ENCODE measurements at places on chromosomes 3 and 15.

- no peak for DNase-seq
These were observed 35.9 kb downstream of the PRKCI start for GRCh38 chr3:170258105-170258487.

GRCh38 chr3:182948305-182948704, 32.0 kb downstream of the DCUN1D1 start:
- no peak for DNase-seq

- DNase-seq, result no peak
These were observed 984 bp downstream of the FGF7 start for GRCh38 chr15:49423901-49424550.

DNA sequence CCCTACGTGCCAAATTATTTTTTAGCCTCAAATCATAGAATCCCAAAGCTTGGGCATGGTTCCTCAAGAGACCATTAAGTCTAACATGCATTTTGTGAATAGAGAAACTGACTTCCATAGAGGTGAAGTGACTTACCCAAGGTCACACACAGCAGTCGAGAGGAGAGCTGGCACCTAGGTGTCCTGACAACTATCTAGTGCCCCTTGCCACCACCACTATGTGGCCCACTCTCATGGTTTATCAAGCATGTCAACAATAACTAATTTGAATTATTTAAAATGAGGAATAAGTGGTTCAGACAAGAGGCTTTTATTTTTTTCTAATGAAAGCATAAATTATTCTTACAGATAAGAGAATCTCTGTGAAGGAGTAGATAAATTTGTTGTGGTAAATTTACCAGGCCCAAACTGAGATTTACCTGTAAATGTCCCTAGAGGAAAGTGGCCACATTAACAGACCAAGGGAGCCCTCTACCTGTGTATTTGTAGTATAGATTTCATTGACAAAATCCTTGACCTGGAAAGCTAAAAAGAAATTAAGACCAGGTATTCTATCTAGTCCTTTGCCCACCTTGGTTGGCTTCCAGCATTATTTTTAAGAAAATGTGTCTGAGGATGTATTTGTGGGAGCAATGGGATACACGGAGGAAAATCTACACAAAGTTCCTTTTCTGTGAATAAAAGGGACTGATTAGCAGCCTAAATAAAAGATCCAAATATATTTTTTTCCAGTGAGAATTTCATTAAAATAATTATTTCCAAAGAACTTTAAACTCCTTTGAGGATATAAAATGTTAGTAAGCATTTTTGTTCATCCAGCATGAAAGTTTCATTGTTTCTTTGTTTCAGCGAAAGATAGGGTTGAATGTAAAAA, 49.1 kb downstream of the IQCH start:
- no peak for DNase-seq

DNA sequence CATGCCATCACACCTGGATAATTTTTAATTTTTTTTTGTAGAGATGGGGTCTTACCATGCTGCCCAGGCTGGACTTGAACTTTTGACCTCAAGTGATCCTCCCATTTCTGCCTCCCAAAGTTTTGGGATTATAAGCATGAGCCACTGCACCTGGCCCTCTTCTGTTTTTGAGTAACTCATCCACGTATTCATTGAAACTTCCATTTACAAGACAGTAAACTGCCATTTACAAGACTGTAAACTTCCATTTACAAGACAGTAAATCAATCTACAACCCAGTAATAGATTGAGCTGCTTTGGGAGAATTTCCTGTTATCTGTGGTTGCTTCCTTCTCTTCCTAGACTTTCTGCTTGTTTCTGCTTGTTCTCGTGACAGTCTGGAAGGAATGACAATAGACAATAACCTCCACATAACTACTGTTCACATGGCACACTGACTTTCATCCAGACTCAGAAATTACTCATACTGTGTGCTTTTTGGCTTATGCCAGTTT, 114.7 kb upstream of the CCNL1 start:
- DNase-seq, result no peak

GRCh38 chr15:100565591-100565990, 36.4 kb downstream of the LINS1 start:
- DNase-seq, result no peak

GRCh38 chr3:17038900-17039553, 154.3 kb downstream of the PLCL2 start:
- DNase-seq, result no peak

DNA sequence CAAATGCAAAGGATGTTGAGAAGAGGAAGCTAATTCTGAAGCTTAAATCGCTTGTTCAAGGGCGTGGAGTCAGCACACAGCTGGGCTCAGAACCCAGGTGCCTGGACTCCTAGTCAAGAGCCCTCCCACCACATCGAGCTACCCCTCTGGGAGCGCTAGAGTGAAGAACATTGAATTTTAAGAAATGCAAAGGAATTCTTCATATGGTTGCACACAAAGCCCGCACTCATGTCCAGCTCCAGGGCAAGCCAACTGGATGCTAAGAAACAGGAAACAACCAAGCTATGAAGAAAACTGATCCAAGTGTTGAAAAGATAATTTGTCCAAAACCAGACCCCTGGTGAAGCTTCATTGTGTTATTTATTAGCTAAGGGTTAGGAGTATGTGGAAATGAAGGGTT, 122.3 kb downstream of the ALDH1A2 start:
- DNase-seq, result no peak

GRCh38 chr3:195061756-195062655, 209.0 kb downstream of the XXYLT1 start:
- DNase-seq, result no peak

DNA sequence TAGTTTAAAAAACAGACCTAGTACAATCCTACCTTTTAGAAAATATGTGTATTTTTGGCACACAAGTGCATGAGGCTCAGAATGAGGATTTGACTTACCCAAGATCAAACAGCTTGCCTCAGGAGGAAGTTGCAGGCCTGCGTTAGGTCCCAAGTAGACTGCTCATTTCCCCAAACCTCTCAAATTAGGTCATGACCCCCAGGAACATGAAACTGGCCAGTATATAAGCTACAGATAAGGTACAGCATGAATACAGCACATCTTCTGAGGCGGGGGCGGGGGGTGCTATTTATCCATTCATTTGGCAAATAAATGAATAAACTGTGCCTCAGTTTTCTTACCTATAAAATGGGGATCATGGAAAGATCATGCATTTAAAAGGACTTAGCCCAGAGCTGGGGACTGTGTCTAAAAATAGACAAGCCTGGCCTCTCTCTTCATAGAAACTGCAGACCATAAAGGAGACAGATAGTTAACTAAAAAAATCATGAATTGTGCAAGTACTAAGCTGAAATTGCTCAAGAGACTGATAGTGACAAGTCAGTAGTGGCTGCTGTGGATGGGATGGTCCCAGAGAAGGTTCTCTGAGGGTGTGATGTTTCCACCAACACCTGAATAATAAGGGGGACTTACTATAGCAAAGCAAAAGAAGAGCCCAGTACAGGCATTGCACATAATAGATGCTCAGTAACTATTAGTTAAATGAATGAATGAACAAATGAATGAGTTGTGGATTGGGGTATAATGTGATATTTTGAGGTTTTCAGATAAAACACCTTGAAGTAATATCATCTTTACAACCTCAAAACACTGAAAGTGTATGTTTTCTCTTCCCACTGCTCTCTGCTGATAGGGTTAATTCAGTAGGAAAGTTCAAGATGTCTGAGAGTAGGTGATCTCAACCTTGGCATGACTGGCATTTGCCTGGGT, 258.5 kb upstream of the PROK2 start:
- DNase-seq, result no peak

DNA sequence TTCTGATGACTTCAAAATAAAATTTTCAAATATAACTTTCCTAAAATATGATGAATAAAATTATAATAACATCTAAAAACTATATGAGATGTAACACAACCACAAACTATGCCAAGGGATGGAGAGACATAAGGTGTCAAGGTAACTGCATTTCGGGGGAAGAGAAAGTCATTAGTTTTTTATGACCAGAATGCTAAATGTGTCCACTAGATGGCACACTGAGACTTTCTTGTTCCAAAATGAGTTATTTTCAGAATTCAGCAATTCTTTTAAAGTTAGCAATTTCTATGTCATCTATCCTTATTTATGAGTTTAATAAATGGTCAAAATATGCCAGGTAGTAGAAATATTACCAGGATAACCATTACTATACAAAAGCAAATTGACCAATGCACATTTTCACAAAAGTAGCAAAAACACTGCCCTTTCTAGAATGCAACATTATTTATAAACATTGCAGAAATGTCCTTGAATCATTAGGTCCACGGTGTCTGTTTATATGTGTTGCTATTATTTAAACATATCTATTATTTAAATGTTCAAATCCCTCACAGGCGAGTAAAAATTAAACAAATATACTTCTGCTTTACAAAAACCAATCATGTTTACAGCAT, 374.2 kb downstream of the PLCL2 start:
- no peak for DNase-seq

- no peak for DNase-seq
These were observed 826.1 kb downstream of the AGBL1 start for GRCh38 chr15:86905625-86906256.

DNA sequence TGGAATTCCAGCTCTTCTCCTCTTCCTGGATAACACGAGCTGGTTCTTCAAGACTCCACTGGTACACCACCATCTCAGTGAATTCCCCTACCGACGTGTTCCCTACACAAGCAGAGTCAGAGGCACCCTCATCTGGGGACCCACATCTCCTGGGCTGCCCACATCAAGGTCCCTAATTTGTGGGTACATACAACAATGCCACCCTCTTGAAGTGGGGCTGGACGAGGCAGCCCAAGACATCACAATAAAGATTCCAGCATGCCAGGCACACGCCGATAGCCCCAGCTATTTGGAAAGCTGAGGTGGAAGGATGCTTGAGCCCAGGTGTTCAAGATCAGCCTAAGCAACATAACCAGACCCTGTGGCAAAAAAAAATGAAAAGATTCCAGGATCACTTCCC, 221.2 kb upstream of the LINGO1 start:
- DNase-seq, result no peak

DNA sequence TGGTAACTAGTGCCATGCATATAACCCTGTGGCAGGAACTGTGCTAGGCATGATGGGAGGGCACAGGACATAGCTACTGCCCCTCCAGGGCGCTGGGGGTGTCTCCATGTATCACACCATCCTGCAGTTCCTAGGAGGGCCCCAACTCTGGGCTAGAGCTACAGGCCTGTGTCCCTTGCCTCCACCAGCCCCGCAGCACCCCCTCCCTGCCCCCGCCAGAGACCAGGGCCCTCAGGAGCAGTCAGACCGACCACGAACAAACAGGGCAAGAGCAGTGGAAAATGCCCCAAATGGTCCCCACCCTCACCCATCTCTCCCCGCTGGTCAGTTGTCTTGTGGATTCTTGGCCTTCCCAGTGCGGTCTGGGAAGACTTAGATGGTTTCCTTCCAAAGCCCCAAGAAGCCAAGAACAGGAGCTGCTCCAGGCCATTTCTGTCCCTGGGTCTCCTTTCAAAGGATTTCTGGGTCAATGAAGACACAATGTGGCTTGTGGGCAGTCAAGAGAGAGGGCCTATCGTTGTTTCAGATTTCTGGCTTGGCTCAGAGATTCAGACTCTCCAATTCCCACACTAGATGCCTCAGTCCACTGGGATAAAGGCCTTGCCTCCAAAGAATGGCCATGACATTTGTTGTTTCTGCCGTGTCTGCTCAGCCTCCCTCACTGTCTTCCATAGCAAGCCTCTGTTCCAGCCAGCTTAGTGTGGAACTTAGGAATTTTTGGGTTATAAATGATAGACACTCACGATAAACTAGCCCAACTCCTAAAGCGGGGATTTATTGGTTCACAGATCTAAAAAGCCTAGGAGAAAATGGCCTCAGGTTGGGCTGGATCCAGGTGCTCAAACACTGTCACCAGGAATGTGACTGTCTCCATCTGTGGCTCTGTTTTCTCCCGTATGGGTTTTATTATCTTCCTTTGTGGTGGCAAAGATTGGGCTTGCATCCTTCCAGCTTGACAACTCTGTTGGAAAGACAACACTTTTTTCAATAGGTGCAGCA, 80.6 kb downstream of the LSM3 start:
- DNase-seq, result no peak

GRCh38 chr15:96225642-96226259, 104.7 kb upstream of the NR2F2 start:
- DNase-seq, result no peak

GRCh38 chr15:50247819-50248655, 17.5 kb downstream of the HDC start:
- peak; percentile 28 for DNase-seq

- DNase-seq, result no peak
These were observed 37.2 kb upstream of the DENND4A start for GRCh38 chr15:65829130-65829764.

DNA sequence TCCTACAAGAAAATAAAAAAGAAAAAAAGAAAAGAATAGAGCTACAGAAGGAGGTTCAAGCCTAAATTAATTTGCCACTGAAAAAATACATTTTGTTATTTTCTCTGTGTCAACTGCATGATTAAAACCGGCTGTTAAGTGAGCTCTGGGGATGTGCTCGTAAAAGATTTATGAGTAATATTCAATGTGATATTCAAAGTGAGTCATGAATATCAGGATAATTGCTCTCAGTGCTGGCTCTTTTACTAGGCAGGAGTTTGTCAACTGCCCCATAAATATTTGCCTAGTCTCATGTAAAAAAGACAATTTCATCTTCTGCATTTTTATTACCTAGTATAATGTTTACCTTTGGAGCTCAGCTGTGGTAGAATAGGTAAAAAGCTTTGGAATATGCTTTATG, 78.9 kb downstream of the CDIN1 start:
- no peak for DNase-seq

DNA sequence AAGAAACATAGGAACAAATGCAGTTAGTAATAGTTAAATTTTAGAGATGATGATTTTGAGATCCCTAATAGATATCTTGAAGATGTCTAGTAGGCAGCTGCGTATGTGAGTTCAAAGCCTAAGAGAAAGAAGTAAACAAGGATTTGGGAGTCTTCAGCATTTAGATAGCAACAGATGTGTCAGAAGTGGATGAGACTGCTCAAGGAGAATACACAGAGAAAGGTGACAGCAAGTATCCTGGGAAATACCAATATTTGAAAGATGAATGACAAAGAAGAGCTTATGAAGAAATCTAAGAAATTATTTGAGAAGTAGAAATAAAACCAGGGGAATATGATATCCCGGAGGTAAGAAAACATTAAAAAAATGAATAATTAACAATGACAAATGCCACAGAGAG, 130.9 kb downstream of the PCCB start:
- DNase-seq, result no peak

- no peak for DNase-seq
These were observed 290.6 kb upstream of the GOLIM4 start for GRCh38 chr3:168386301-168386700.

GRCh38 chr15:66415360-66415759, 28.6 kb downstream of the MAP2K1 start:
- no peak for DNase-seq

GRCh38 chr3:62462104-62462762, 88.9 kb upstream of the FEZF2 start:
- DNase-seq, result no peak

DNA sequence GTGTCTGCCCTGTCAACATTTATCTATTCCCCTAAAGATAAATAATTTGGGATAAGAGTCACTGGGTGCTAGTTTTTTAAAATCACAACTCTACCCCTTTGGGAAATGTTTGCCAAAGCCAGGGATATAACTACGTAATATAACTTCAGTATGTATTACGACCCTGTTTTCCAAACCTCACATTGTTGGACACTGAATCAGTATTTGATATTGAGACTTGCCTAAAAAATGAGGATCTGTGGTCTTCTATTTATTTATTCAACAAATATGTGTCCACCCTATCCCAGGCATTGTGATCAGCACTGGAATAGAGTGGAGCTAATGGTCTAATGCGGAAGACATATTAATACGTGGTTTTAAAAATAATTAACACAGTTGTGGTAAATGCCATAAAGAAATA, 4.5 kb upstream of the MGA start:
- no peak for DNase-seq

GRCh38 chr3:159635047-159635641, 353.5 kb upstream of the IL12A start:
- DNase-seq, result no peak

All from GM12892 (cell line).